ENCODE measurements at places on chromosomes 13 and 19.
A peak's percentile ranks its signal among the peaks of the same experiment; 100 is the strongest.

DNA sequence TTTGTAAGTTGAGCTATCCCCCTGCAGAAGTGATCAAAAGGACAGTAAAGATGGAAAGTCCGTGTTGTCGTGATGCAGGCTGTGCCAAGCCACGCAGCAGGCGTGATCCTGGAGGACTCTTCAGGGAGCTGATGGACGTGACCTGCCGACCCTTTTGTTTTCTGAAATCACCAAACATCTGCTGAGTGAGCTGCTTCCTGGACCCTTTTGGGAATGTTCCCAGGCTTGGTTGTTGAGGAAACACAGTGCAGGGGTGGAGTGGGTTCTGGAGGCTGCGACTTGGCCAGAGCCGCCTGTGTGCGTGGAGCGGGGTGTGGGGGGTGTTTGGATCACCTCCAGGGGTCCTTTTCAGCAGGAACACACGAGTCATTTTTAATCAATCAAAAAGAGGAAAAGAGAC, 15.4 kb upstream of the CPAMD8 start:
- no peak for DNase-seq

GRCh38 chr13:35475960-35476943, at the start of gene MAB21L1:
MAB21L1 (minus strand) TSS chr13:35476689; CDS start chr13:35476138, 551 bp downstream.
- DNase-seq = no peak

DNA sequence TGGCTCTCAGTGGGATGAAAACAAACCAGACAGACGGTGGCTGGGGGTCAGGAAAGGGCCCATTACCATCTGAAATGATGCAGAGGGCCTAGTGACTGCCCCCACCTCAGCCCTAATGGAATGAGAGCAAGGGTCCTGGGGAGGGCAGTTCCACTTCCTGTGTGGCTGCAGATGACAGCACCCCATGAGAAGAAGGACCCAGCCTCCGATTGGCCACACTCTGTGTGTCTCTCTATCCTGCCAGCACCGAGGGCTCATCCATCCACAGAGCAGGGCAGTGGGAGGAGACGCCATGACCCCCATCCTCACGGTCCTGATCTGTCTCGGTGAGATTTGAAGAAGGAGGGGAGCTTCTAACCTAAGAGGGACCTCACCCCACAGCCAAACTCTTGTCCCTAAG, 498 bp downstream of the LILRB1 start:
- no peak for DNase-seq

GRCh38 chr19:58382997-58383603, 2.3 kb upstream of the ZNF837 start:
- DNase-seq = no peak

DNA sequence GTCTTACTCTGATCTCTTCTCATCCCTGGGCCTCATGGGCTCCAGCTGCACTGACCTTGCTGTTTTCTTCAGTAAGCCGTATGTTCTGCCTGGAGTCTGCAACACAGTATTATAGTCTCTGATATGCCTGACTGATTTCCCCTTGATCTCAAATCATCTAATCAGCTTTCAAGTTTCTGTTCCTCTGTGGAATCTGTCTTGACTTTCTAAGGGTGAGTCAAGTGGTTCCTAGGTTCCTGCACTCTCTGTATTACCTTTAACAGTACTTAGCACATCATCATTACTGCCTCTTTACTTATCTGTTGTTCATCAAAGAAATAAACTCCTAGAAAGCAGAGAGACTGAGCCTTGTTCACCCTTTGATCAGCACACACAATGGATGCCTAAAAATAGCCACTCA, 350.7 kb downstream of the LMO7 start:
- no peak for DNase-seq

GRCh38 chr19:53037101-53038097, 7.1 kb upstream of the ERVV-2 start:
- no peak for DNase-seq

GRCh38 chr13:45683701-45684100, 18.4 kb upstream of the CBY2 start:
- no peak for DNase-seq

GRCh38 chr19:13795595-13796300, 505 bp downstream of the ZSWIM4 start:
- no peak for DNase-seq

DNA sequence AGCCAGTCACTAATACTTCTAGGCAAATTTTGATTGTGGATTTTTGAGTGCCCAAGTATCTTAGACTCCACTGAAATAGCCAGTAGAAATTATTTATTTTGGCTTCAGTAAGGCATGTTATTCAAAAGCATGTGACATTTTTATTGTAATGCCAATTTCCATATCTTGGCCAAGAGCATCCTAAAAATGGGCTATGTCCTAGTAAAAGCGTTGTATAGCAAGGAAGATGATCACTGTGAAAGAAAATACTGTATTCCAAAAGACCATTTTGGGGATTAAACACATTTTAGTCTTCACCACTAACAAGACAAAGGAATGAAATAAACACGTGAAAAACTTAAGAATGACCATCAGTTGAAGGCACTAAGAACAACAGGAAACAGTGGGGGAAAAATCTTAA, 149.1 kb downstream of the NUFIP1 start:
- DNase-seq = no peak

DNA sequence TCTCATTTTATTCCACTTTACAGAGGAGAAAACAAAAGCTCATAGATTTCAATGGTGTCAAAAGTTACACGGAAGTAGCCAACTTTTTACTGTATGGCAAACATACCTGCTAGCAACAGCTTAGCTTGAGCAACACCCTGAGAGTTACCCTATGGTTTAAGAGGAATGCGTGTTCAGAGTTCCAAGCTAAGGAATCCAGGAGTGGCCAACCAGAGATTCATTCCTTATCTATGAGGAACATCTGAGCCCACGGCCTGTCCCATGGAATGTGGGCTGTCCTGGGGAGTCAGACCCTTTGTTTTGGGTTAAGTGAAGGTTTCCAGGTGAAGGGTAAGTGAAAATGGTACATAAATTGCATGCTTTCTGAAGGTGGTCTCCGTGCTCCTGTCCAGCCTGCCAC, 67.5 kb downstream of the STARD13 start:
- no peak for DNase-seq

GRCh38 chr19:10551698-10552301, 8.1 kb downstream of the ATG4D start:
- no peak for DNase-seq

DNA sequence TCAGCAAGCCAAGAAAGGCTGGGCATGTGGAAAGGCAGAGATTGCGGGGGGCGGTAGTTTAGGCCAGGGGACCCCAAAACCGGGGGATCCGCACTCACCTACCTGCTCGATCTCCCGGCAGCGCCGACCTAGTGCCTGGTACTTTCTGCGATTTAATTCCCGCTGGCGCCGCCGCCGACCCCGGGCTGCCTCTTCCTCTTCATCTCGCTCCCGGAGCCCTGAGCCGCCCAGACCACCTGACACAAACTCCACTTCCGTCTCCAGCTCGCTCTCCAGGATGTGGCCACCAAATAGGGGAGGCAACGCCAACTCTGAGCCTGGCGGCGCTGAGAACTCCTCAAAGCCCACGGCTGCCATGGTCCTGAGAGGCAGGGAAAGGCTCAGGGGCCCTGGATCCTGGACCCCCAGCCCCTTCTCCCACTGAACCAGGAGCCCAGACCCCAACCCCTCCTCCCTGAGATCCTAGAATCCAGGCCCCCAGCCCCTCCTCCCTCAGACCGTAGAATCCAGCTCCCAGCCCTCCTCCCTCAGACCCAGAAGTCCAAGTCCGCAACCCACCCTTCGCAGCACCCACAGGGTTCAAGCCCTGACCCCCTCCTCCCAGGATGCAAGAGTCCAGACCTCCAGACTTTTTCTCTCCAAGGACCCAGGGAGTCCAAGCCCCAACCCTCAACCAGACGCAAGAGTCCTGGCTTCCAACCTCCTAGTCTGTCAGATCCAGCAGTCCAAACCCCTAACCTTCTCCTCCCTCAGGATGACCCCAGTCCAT, 933 bp downstream of the TFPT start:
- no peak for DNase-seq

GRCh38 chr19:50500060-50500752, 10.8 kb downstream of the JOSD2 start:
- DNase-seq = peak; percentile 9

GRCh38 chr13:114325729-114326128, 11.4 kb downstream of the CHAMP1 start:
- DNase-seq = no peak

DNA sequence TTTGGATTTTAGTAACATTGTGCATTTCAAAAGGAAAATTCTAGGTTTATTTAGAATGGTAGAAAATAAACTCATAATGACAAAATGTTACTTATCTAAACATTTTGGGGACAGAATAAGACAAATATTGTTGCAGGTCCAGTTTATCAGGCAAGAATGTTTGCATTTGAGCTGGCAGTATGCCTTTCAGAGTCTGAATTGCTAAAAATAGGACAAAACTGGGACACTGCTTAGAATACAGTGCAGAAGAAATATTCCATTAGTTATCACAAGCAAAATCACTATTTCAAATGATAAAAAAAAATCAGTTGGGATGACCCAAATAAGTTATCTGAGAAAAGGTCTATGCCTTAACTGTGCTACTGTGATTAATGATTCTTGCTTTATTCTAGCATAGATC, 870.3 kb upstream of the MIR17HG start:
- no peak for DNase-seq

GRCh38 chr19:1471515-1472160, 7.4 kb downstream of the C19orf25 start:
- DNase-seq = no peak

GRCh38 chr13:110593430-110594130, 21.8 kb upstream of the NAXD start:
- DNase-seq = no peak

GRCh38 chr13:114268344-114269280, 12.8 kb upstream of the UPF3A start:
- no peak for DNase-seq

- no peak for DNase-seq
Observed at GRCh38 chr19:5023128-5023571, 54.2 kb downstream of the KDM4B start.

DNA sequence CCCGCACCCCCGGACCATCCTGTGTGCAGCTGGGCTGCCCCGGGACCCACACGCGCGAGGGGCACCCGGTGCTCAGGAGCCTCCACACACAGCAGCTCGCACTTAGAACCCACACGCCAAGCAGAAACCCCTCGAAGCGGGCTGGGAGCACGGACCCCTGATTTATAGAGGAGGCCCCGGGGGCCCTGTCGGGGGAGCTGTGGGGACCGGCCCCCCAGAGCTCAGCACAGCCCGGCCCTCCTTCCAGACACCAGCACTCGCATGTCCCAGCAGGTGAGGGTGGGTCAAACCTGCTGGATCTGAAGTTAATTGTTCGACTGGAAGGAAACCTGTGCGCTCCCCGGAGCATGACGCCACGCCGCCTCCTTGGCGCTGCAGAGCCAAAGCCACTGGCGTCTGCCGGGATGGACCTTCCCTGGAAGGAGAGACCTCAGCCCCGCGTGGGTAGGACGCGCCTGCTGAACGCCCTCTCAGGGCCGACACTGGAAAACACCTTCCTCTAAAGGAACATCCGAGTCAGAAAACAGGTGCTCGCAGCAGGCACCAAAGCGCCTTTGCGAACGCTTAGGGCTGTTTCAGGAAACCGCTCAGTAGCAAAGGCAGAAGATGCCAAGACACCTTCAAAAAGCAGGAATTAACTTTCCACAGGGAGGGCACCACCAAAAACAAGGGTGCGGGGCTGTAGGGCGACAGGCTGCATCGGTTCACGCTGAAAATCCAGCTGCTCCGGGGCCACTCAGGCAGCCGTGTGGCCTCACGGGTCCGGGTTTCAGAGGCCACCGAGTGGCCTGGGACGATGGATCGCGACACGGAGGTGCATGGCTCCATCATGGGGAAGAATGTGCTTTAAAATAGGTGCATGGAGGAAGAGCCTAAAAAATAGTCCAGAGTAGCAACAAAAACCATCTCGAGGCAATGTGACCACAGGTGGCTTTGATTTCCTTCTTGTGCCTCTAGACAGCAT, 37.8 kb upstream of the GRTP1 start:
- no peak for DNase-seq

- no peak for DNase-seq
Observed at GRCh38 chr13:98468361-98468760, 108.5 kb downstream of the STK24 start.

DNA sequence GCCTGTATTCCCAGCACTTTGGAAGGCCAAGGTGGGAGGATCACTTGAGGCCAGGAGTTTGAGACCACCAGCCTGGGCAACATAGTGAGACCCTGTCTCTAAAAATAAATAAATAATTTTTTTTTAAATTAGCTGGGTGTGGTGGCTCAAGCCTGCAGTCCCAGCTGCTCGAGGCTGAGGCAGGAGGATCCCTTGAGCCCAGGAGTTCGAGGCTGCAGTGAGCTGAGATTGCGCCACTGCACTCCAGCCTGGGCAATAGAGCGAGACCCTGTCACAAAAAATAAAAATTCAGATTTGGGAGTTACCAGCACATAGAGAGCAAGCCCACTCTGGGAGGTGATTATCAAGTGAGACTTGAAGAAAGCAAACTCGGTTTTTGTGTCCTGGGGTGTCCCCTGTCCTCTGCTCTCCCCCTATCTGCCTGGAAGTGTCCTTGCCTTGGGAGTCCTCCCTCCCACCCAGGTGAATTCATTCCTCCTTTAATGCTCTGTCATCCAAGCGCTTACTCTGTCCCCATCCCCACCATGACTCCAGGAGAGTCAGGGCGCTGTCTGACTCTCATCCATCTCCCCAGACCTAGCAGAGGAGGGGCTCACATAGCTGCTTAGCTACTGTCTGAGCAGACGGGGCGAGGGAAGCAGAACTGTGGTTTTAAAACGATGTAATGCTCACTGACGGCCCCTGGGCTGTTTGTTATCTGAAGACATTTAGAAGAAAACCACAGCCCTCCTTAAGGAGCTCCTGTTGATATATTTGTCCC, 146.8 kb downstream of the STK24 start:
- no peak for DNase-seq

GRCh38 chr13:69487576-69487975, 620.0 kb upstream of the ATXN8OS start:
- DNase-seq = no peak

- no peak for DNase-seq
Observed at GRCh38 chr19:33831825-33832224, 35.2 kb downstream of the KCTD15 start.

DNA sequence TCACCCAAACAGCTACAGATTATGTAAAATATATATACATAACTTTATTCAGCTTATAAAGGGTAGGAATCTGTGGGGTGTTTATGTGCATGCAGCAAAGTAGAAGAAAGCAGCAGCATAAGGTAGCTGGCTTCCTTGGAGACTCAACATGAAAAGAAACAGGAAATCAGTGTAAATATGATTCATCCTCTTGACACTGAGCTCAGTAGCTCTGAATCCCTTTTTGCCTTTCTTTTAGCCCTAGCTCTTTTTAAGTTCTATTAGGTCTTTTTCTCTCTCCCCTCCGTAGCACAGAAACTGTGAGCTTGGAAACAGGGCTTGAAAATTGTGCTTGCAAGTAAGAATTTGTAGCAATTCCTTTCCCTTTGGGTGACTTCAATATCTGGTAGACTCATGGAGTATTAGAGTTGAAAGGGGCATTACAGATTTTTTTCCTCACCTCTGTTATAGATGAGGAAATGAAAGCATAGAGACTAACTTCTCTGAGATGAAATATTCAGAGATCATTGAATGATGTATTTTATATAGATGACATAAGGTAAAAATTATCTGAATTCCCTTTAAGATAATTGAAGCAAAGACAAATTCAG, 314.4 kb downstream of the PCDH9 start:
- DNase-seq = no peak
